CD14-positive monocyte (primary cell): ENCODE measurements at places on chromosomes 12 and 14. TPM values are rescaled to one million over a fixed set of nuclear protein-coding genes. Genes with fewer than 3 reads are reported as not detected.

DNA sequence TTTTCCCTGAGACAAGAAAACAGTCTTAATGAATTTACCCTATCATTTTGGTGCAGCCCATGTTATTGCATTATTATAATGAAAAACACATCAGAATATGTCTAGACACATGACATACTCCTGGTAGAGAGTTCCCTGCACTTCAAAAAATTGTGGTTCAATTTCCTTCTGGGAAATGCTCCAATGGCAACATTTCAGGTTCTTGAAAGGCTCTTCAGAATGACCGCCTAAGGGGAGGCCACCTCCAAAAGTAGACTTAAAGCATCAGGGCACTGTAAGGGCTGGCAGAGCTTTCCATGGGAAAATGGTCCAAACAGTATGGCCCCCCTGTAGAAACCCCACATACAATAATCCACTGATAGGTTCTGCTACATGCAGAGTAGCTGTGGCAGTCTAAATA is 110.7 kb downstream of the SLC25A21 start:
- no peak for DNase-seq
- no peak overlapping the region for H3K4me3 ChIP-seq

- no peaks in the 10 kb centered on the region for H3K4me1 ChIP-seq
- no peak overlapping the region for H3K4me3 ChIP-seq
- no peaks in the 10 kb centered on the region for H3K36me3 ChIP-seq
- DNase-seq: no peak
These were observed 523.7 kb upstream of the FOXG1 start for GRCh38 chr14:28242895-28243294.

The ABHD12B gene
- 0.54 TPM for polyA plus RNA-seq

- H3K27me3 ChIP-seq: no peaks in the 10 kb centered on the region
- peaks cover 16% of the 10 kb centered on the region for H3K36me3 ChIP-seq
- no peak for DNase-seq
These were observed 20.3 kb downstream of the SYNE3 start for GRCh38 chr14:95496111-95496681.

DNA sequence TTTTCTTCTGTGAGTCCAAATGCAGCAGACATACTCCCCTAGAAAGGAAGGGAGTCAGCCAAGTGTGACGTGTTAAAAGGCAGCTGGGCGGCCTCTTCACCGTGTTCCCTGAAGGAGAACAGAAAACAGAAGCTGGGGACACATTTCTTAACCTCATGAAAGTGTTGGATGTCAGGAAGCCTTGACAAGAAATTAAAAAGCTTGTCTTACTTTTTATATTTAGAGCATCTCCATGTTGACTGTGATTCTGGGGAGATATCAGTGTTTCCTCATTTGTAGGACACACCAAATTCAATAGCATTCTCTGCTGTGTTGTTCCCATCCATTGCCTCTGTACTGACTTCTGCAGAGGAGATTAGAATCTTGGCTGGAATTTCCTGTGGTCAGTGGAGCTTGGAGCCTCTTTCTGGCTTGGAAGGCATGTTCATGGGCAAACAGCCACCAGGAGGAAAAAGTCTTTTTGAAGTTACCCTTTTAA is 93.7 kb downstream of the RMST start:
- no peaks in the 10 kb centered on the region for H3K36me3 ChIP-seq
- no peak overlapping the region for H3K4me3 ChIP-seq
- H3K4me1 ChIP-seq: no peaks in the 10 kb centered on the region

GRCh38 chr14:53900499-53900898 is 56.1 kb downstream of the BMP4 start:
- H3K4me1 ChIP-seq: no peaks in the 10 kb centered on the region
- no peak overlapping the region for H3K27ac ChIP-seq
- H3K36me3 ChIP-seq: no peaks in the 10 kb centered on the region
- no peak overlapping the region for H3K4me3 ChIP-seq
- DNase-seq: no peak

The ERP27 gene
- polyA plus RNA-seq: 2.5 TPM

The STON2 gene
- polyA plus RNA-seq: 2.5 and 3.2 TPM in 2 replicates

The PRPH gene
- polyA plus RNA-seq: not detected

The MGST1 gene
- 295 TPM for polyA plus RNA-seq

GRCh38 chr12:79454338-79454843 is 236.4 kb downstream of the PAWR start:
- DNase-seq: no peak
- no peak overlapping the region for H3K4me3 ChIP-seq
- H3K27me3 ChIP-seq: no peaks in the 10 kb centered on the region
- H3K36me3 ChIP-seq: no peaks in the 10 kb centered on the region

- H3K4me3 ChIP-seq: no peak overlapping the region
- no peak for DNase-seq
- H3K27ac ChIP-seq: no peak overlapping the region
These were observed 438.1 kb downstream of the IPO8 start for GRCh38 chr12:30257618-30258017.

- H3K27ac ChIP-seq: no peak overlapping the region
- no peaks in the 10 kb centered on the region for H3K4me1 ChIP-seq
- no peaks in the 10 kb centered on the region for H3K27me3 ChIP-seq
- no peaks in the 10 kb centered on the region for H3K36me3 ChIP-seq
- H3K4me3 ChIP-seq: no peak overlapping the region
These were observed 134.3 kb upstream of the DCN start for GRCh38 chr12:91316907-91317269.

GRCh38 chr12:23750923-23751322 is 198.5 kb downstream of the SOX5 start:
- no peaks in the 10 kb centered on the region for H3K27me3 ChIP-seq
- H3K4me1 ChIP-seq: no peaks in the 10 kb centered on the region
- no peak overlapping the region for H3K4me3 ChIP-seq
- no peak overlapping the region for H3K27ac ChIP-seq

GRCh38 chr12:273382-273781 is 10.7 kb upstream of the SLC6A13 start:
- DNase-seq: peak; percentile 13
- H3K27ac ChIP-seq: no peak overlapping the region
- no peaks in the 10 kb centered on the region for H3K27me3 ChIP-seq

DNA sequence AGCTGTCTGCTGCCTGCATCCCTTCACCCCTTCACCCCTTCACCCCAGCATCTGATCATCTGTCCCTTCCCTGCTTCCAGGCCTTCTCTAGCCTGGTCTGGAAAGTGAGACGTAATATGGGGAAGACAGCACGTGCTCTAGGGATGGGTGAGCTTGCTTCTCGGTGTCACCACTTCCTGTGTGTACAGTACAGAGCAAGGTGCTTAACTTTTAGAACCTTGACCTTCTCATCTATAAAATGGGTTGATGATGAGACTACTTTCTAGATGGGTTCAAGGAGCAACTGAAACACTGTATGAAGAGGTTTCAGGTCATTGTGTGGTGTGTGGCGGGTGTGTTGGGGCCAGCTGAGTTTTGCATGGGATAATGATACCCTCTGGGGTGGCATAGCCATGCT is 140.5 kb downstream of the TSPAN9 start:
- no peak overlapping the region for H3K4me3 ChIP-seq
- no peaks in the 10 kb centered on the region for H3K27me3 ChIP-seq
- H3K27ac ChIP-seq: no peak overlapping the region
- H3K4me1 ChIP-seq: no peaks in the 10 kb centered on the region
- no peaks in the 10 kb centered on the region for H3K36me3 ChIP-seq

The WNT5B gene
- polyA plus RNA-seq: 3.1 and 3.3 TPM in 2 replicates

GRCh38 chr12:54161481-54162437 is 27.0 kb downstream of the SMUG1 start:
- H3K27ac ChIP-seq: no peak overlapping the region
- no peak overlapping the region for H3K4me3 ChIP-seq
- H3K4me1 ChIP-seq: no peaks in the 10 kb centered on the region
- no peaks in the 10 kb centered on the region for H3K36me3 ChIP-seq
- H3K27me3 ChIP-seq: peaks cover 4% of the 10 kb centered on the region
- DNase-seq: no peak

The GLS2 gene
- not detected for polyA plus RNA-seq

DNA sequence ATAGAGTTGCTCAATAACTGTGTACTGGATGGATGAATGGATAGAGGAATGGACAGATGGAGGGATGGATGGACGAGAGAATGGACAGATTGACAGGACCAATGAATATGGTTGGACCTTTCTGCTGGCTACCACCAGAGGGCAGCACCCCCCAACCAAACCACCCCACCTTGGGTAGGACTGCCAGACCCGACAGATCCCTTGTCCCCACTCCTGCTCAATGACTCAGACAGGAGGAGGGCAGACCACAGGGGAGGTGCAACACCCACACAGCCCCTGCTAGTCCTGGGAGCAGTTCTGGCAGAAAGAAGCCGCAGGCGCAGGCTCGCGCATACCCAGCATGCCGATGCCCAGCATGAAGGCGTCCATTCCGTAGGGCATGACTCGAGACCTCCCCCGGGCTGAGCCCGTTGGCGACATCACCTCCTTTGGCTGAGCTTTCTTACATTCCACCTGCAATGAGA is 12.4 kb downstream of the MSI1 start:
- H3K4me1 ChIP-seq: no peaks in the 10 kb centered on the region
- peaks cover 11% of the 10 kb centered on the region for H3K27me3 ChIP-seq
- H3K27ac ChIP-seq: no peak overlapping the region
- peak; percentile 49 for DNase-seq
- no peak overlapping the region for H3K4me3 ChIP-seq
